Colonic mucosa (tissue), 4 donors: ENCODE measurements at places on chromosomes 6 and 20. TPM values are rescaled to one million over a fixed set of nuclear protein-coding genes. Genes with fewer than 3 reads are reported as not detected.

The EYS gene
- total RNA-seq = 0.82 TPM

The ETV7 gene
- total RNA-seq = 2.9 TPM

The LIN28B gene
- 0.12 TPM for total RNA-seq

The GTSF1L gene
- not detected for total RNA-seq

The SRC gene
- total RNA-seq = 102 TPM

GRCh38 chr6:47698342-47698787 lies at the start of gene ADGRF4:
Gene ADGRF4, plus strand, starts transcription at chr6:47698580. Its CDS starts 8,666 bp downstream, at chr6:47707246.
- peak; percentile 45 for DNase-seq

- no peak for DNase-seq
These were observed 17.3 kb downstream of the PPP1R10 start for GRCh38 chr6:30599625-30600324.

DNA sequence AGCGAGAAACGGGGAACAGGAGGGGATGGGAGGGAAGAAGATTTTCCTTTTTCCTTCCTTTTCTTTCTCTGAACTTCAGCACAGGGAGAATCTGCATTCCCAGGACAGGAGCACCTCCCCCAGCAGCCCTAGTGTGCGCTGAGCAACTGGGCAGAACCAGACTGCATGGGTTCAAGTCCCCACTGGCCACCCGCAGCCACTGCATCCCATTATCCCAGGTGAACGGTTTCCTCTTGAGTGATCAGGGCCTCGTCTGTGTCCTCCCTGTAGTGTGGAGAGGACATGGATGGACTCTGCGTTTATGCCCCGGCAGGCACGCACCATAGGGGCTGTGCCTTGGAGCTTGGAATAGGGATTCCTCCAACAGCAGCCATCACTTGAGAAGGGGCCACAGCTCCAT lies 53.0 kb downstream of the ANKRD60 start:
- no peak for DNase-seq
